ENCODE measurements at places on chromosomes 5 and 9.

DNA sequence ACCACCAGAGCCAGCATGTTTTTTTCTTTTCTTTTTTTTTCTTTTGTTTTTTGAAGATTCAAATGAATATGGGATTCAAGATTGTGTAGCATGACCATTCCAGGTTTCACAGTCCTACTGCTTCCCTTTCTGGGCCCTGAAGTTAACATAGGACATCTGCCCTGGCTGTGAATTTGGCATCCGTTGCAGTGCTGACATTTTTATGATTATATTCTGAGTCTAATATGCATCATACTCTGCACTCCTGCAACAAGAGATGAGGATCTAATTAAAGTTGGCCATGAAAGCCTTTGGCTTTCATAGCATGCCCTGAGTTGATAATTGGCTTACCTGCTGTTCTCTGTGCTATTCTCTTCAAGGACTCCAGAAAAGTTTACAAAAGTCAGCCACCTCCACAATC, 29.8 kb downstream of the C5orf22 start:
- peak; percentile 31 for DNase-seq

DNA sequence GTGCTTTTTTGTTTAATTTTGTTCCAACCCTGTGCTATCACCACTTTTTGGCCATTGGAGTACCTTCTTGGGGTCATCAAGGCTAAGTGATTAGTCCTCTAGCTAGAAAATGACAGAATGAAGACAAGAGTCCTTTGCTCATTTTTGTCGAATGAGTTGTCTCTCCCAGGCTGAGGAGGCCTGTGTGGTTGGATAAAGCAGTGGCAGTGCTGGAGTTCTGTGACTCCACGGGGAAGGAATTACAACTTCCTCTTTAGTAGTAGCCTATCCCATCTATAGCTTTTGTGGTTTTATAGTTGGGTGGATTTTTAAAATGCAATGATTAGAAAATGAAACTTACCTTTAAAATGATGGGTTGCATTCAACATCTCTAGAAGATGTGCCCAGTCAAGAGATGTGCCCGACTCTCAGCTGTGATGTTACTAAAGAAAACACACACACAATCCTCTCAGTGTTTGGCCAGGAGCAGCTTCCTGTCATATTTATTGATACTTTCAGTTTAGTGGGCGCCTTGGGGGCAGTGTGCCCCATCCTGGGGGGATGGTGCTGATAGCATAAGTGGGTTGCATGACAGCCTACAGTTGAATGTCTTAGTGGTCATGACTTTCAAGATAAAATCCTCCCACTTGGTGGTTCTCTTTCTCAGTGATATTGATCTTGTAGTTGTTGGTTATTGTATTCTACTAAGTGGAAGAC, 11.9 kb downstream of the OTULINL start:
- DNase-seq, result no peak

DNA sequence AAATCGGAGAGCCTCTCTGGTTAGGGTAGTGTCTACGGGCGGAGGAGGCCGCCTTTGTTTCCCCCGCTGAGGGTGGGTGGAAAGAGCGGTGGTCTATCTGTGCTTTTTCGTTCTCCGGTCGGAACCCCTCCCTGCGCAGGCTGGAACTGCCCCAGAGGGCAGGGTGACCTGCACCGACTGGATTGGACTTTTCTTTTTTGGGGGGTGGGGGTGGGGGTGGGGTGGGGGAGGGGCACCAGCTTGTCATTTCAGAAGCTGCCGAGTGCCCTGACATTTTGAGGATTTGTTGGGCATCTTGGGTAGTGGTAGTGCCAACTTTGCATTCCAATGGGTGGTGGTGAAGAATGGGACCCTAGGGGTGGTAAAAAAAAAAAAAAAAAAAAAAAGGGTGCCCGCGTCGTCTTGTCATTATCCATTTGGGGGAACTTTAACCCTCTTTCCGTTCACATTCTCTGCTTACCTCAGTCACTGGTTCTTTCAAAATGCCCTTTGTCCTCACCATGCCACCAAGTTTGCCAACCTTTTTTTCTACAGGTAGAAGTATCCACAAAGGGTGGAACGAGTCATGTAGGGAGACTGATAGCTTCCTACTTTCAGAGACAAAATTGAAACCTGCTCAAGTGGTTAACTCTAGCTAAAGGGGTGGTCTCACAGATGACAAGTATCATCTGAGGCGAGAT, 1.3 kb downstream of the UBE2R2 start:
- DNase-seq, result no peak

GRCh38 chr9:106932178-106932577, 69.2 kb downstream of the ZNF462 start:
- DNase-seq, result no peak

- peak; percentile 98 for DNase-seq
These were observed 20.2 kb downstream of the SLC22A5 start for GRCh38 chr5:132389585-132390286.

- no peak for DNase-seq
These were observed 46.6 kb downstream of the LRRTM2 start for GRCh38 chr5:138828556-138828955.

- DNase-seq, result no peak
These were observed 2.4 kb upstream of the RXFP3 start for GRCh38 chr5:33933723-33934169.

GRCh38 chr5:7759257-7759871, 91.6 kb downstream of the CFAP90 start:
- DNase-seq, result no peak

- no peak for DNase-seq
These were observed 3.3 kb upstream of the SLC2A8 start for GRCh38 chr9:127393645-127394044.

DNA sequence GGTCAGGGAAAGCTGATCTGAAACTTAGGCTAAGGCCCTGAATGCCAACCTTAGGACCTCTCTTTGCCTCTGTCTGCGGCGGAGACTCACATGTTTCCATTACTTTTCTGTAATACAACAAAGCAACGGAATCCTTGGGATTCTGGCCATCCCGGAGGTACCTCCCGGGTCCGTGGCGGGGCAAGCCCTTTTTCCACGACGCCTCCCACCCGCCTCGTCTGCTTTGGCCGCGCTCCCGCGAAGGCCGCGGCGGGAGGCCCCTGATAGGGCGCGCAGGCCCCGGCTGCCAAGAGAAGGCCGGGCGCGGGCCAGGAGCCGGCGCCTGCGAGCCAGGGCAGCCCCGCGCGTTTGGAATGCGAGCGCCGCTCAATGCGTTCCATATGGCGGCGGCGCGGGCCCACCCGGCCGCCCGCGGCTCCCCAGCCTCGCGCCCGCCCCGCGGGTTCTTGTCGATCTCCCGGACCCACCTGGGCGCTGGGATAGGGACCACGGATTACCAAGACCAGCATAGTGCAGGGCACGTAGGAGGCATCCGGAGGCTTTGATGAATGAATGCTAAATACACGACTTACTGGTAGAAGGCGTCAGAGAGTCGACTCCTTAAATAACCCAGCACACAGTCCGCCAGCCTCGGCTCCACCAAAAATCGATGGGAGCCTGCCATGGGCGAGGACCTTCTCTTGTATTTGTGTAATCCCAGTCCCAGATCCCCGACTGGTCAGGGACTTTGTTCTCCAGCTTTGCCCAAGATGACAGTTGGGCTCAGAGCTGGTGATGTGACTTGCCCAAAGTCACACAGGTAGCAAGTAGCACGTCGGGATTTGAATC, 17.5 kb upstream of the PHF19 start:
- no peak for DNase-seq

- DNase-seq, result no peak
These were observed 65.5 kb downstream of the EBF1 start for GRCh38 chr5:159034083-159034824.

DNA sequence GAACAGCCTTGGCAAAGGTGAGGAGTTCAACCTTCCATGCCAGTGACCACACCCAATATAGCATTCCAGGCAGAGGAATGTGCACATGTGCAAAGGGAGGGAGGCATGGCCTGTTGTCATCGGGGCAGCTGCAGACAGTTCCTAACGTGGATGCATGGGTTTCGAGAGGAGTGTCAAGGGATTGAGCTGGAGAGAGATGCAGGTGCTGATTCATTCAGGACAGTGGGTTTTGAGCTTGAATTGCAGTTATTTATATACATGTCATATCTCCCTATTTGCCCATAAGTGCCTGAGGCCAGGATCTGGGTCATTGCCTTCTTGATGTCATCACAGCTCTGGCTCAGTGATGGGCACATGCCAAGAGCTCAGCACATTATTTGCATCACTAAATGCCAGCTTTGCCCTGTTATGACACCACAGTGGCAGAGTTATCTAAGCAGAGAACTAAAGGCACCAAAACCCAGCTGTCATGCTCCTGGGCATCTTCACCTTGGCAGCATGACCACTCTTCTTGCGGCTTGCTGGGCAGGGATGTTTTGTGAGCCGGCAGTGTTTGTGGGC, 278.0 kb downstream of the NTRK2 start:
- no peak for DNase-seq

DNA sequence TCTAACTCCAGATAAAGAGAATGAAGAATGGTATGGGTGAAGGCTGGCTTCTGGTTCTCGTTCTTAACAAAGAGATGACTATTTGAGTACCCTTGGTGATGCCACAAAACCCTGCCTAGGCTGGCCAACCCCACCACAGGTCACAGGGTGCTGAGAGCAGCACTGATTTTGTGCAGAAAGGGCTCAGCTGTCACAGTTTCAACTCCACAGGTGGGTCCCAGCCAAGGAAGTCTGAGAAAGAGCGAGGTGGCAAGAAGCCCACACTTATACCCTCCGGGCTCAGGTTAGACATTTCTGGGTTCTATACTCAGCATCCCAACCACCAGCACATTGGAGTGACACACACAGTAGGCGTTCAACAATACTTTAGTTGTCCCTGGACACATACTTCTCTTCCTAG, 118.1 kb downstream of the SLIT3 start:
- no peak for DNase-seq

DNA sequence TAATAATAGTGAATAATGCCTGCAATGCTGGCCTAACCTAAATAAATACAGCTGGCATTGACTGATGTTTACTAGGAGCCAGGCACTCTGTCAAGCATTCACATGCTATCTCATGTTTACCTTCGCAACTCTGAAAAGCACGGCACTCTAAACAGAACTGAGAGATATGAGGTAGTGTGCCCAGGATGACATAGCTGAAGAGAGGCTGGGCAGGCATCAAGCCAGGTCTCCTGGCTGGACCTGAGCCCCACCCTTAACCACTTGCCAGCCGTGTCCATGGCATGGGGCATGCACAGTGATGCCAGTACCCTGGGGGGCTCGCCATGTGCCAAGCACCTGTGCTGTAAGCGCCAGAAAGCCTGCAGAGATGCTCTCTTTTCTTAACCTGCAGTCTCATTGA, 119.4 kb upstream of the MVB12B start:
- no peak for DNase-seq

- DNase-seq, result no peak
These were observed 8.1 kb upstream of the TENT4A start for GRCh38 chr5:6705088-6705487.

GRCh38 chr5:135110785-135111596, 77.0 kb upstream of the PITX1 start:
- DNase-seq, result no peak

DNA sequence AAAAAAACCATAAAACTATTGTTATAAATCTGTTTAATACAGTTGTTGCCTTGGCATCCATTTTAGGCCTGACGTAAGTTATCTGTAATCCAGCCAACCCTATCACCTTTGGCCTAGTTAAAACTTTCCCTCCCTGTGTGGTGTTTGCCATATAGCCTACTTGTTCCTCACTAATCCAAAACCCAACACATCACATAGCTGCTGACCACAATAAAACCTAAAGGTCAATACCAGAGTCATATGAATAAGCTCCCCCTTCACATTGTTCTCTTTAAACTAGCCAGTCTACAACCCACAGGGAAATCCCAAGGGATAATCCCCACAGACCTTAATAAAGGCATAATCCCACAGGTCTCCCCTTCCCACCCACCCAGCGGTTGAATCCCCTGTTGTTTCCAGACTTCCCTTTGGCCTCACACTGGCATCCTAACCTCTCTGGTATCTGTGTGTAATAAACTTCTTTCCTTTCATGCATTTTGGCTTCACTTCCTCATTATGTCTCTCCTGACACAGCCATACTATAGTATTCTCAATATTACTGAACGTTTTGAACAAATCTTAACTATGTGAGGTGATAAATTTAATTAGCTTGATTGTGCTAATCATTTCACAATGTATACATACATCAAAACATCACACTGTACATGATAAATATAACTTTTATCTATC, 50.8 kb downstream of the DTWD2 start:
- DNase-seq, result no peak

GRCh38 chr5:118565335-118565971, 422.9 kb downstream of the DTWD2 start:
- no peak for DNase-seq

DNA sequence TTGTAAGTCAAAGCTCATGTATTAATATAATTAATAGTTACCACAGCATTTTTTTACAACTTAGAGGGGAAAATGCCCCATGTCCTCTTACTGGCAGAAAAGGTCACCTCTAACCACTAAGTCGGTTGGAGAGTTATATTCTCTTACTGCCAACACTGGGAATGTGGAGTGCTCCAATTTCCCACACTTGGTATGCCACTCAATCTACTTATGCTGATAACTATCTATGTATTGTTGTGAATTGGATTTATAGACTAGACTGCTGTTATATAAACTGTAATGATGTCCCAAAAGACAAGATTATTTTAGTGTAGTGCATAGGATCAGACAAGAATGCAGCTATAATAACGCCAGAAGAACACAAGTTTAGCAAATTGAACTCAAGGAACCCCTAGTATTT, 2385.2 kb upstream of the C9orf72 start:
- no peak for DNase-seq

DNA sequence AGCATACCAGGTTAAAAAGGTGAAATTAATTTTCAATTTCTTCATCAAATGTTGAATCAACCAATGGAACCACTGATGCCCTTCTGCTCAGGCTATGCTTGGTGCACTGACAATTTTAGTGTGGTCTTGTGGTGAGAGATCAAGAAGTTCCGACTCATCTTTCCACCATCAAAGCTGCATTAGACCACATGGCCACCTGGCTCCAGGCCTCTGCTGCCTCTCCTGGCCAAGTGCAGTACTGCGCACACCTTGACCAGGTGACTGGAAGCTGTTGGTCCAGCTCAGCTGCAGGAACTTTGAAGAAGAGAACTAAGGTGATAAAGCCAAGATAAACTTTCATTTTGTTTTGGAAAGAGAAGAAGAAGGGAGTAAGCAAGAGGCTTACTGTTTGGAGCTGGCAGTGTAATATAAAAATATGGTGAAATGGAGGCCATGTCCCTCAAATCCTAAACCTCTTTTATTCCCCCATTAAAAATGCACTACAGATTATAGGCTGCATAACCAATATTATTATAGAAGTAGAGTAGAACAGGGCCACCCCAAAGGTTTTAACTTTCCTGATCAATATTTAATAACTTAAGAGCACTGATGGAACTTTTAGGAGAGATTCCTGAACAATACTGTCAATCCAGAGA, 315.5 kb upstream of the C9orf72 start:
- no peak for DNase-seq

DNA sequence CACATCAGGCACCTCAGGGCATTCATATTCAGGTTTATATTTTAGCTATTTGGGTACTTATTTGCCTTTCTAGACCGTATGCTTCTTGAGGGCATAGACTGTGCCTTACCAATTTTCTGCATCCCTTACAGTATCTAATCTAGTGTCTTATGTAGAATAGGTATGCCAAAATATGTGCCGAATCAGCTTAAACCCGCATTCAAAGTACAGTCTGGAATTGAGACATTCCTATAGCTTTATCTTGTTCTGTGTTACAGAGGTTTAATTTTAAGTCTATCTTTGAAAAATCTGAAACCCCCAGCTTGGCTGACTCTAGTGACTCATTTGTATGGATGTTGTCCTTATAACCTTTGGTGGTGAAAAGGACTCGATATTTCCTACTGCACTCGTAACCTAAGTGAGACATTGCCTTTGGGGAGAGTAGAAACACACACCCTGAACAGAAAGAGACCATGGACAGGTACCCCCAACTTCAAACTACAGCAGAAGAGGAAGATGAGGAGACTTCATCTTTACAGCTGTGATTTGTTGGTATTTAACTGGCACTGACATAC, 27.0 kb upstream of the TMOD1 start:
- no peak for DNase-seq

Measured in GM04503 (cell line).